Progenitor cell of endocrine pancreas (in vitro differentiated cells): ENCODE measurements at places on chromosomes 7 and 10. TPM values are rescaled to one million over a fixed set of nuclear protein-coding genes. Genes with fewer than 3 reads are reported as not detected.

DNA sequence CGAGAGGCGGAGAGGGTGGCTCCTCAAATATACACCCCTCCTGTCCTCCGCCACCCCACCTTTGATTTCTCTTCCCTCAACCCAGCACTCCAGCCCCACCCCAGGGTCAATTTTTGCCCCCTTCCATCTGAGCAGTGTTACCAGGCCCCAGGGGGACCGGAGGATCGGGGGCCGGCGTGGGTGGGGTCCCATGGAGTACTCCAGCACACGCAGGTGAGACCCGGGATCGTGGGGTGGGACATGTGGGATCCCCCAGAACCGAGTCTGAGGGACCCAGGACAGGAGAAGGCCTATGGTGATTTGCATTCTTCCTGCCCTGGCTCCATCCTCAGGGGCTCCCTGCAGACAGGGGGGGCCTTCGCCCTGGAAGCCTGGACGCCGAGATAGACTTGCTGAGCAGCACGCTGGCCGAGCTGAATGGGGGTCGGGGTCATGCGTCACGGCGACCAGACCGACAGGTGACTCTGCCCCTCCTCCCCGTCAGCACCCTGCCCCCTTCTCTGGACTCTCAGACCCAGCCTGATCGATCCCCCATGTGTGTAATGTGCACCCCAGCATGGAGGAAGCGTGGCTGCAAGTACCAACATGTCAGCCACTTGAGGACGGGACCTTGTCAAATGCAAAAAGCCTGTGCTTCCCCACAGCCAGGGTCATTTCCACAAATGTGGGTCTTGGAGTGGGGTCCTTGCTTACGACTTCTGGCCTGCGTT is 744 bp downstream of the TRIP6 start:
- H3K27ac ChIP-seq: peak overlapping the region; percentile 95
- peak overlapping the region; percentile 93 for H3K4me3 ChIP-seq
- H3K36me3 ChIP-seq: peaks cover 14% of the 10 kb centered on the region
- no peaks in the 10 kb centered on the region for H3K27me3 ChIP-seq
- H3K4me1 ChIP-seq: peaks cover 7% of the 10 kb centered on the region

The NEBL gene
- total RNA-seq: 13.2 and 17.2 TPM in 2 replicates

- H3K36me3 ChIP-seq: no peaks in the 10 kb centered on the region
- DNase-seq: peak; percentile 18
Measured at GRCh38 chr7:42617806-42618457, 293.9 kb downstream of the C7orf25 start.

The LRRC18 gene
- total RNA-seq: not detected in 2 replicates

The PRKAR2B gene
- 19.2 and 20.3 TPM in 2 replicates for total RNA-seq

The TRUB1 gene
- 21.2 and 25.3 TPM in 2 replicates for total RNA-seq

DNA sequence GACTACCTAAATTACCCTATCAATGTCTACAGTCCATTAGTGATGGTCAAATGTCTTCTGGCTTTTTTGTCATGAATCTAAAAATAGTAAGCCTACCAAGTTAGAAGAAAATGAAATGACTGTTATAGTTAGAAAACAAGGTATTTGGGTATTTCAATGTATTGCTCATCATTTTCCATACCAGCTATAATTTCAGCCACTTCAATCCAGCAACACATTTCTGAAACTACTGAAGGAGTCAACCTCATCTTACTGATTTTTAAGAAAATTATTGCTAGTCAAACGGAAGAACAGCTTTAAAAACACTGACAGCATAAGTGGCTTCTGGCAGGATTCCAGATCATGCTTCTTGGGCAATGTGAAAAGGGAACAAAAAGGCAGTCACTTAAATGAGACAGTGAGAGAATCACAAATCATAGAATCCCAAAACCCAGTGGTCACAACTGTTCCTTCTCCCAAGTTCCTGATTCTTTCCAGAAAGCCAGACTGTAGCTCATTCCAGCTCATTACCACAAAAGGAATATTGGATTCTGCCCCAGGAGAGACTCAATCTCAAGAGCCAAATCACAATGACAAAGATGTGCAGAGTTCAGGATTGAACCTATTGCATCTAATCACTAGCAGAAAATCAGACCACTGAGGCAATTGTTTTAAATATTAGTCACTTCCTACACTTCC is 61.2 kb upstream of the LRRN3 start:
- no peak for DNase-seq
- H3K27me3 ChIP-seq: no peaks in the 10 kb centered on the region
- no peaks in the 10 kb centered on the region for H3K36me3 ChIP-seq
- peaks cover 16% of the 10 kb centered on the region for H3K4me1 ChIP-seq

DNA sequence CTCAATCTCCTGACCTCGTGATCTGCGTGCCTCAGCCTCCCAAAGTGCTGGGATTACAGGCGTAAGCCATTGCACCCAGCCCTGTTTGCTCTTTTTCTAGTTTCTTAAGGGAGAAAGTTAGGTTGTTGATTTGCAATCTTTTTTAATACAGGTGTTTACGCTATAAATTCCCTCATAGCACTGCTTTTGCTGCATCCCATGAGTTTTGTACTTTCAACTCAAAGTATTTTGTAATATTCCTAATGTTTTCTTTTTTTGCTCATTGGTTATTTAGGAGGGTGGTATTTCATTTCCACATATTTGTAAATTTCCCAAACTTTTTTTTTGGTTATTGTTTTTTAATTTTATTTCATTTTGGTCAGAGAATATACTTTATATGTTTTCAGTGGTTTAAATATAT is 11.6 kb downstream of the TPST1 start:
- no peak for DNase-seq
- H3K36me3 ChIP-seq: peaks cover 10% of the 10 kb centered on the region
- H3K27me3 ChIP-seq: no peaks in the 10 kb centered on the region
- H3K4me1 ChIP-seq: peaks cover 10% of the 10 kb centered on the region

DNA sequence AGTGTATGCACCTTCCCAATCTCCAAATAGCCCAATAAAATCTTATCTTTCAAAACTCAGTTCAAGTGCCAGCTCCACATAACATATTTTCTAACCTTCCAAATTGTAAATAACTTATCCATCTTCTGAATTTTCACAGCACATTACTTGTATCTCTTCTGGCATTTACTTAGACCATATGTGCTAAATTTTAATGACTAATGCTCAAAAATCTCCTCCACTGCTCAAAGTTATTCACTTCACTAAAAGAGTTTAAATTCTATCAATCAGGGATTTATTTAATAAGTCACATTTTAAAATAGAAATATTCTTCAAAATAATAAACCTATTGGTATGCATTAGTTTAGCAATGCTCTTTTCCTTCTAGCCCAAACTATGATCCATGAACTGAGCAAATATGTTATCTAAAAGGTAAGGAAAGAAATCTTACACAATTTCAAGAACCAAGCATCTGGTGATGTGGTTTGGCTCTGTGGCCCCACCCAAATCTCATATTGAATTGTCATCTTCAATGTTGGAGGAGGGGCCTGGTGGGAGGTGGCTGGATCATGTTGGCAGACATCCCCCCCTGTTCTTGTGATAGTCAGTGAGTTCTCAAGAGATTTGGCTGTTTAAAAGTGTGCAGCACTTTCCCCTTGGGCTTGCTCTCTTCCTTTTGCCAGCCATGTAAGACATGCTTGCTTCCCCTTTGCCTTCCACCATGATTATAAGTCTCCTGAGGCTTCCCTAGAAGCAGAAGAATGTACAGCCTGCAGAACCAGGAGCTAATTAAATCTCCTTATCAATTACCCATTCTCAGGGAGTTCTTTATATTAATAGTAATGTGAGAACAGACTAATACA is 28.1 kb upstream of the GPR22 start:
- peaks cover 11% of the 10 kb centered on the region for H3K36me3 ChIP-seq
- H3K27me3 ChIP-seq: no peaks in the 10 kb centered on the region
- H3K4me3 ChIP-seq: no peak overlapping the region
- no peak overlapping the region for H3K27ac ChIP-seq
- H3K4me1 ChIP-seq: no peaks in the 10 kb centered on the region
